ENCODE measurements at places on chromosomes 3 and 15.

DNA sequence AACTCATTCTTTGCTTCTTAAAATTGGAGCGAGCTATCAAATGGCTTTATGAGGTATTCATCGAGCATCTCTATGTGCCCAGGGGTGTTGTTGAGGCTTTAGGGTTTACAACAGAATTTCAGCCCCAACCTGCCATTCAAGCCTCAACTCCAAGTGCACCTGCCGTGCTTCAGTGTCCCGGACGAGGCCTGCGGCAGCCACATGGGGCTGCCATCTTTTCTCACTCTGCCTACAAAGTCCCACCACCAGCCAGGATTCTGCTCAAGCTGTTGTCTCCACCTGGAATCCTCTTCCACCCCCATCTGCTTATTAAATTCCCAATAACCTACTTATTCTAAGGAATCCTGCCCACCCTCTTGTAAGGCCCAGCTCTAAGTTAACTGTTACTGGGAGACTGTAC is 242.4 kb downstream of the OPA1 start:
- no peak for DNase-seq

- DNase-seq, result no peak
These were observed 135.6 kb downstream of the RBMS3 start for GRCh38 chr3:29416514-29416913.

DNA sequence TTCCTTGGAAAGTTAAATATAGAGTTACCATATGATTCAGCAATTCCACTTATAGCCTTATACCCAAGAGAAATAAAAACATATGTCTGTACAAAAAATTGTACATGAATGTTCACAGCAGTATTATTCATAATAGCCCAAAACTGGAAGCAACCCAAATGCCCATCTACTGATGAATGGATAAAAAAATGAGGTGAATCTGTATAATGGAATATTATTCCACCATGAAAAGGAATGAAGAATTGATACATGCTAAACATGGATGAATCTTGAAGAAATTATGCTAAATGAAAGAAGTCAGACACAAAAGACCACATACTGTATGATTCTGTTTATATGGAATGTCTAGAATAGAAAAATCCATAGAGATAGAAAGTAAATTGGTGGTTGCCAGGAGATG is 61.4 kb downstream of the TTC23 start:
- DNase-seq, result no peak

DNA sequence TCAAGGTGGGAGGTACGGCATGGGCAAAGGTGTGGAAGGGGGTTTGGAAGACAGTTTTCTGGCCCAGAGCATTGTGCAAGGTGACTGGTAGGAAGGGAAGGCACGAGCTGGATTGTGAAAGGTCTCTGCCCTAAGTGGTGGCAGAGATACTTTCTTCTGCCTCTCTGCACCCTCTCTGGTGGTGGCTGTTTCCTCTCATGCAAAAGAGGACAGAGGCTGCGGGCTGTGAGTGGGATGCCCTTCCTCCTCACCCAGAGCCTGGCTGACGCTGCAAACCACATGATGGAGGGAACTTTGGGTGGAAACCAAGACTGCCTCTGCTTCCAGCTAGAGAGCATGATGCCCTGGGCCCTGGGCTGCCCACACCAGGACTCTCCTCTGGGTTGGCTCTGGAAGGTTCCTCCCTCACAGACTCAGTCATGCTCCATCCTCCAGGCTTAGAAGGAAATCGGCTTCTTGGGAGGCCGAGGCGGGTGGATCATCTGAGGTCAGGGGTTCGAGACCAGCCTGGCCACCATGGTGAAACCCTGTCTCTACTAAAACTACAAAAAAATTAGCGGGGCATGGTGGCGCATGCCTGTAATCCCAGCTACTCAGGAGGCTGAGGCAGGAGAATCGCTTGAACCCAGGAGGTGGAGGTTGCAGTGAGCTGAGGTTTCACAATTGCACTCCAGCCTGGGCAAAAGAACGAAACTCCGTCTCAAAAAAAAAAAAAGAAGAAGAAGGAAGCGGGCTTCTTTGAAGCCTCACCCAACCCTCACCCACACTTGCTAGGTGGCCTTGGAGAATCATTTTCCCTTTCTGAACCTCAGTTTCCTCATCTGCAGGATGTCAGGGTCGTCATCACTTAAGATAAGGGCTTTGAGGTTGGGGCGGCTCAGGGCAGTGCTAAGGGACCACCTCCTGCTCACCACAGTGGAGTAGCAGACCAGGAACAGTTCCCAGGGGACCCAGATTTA is 8.3 kb downstream of the PSTPIP1 start:
- peak; percentile 84 for DNase-seq

GRCh38 chr3:161393803-161394202 is 22.5 kb upstream of the SPTSSB start:
- no peak for DNase-seq

DNA sequence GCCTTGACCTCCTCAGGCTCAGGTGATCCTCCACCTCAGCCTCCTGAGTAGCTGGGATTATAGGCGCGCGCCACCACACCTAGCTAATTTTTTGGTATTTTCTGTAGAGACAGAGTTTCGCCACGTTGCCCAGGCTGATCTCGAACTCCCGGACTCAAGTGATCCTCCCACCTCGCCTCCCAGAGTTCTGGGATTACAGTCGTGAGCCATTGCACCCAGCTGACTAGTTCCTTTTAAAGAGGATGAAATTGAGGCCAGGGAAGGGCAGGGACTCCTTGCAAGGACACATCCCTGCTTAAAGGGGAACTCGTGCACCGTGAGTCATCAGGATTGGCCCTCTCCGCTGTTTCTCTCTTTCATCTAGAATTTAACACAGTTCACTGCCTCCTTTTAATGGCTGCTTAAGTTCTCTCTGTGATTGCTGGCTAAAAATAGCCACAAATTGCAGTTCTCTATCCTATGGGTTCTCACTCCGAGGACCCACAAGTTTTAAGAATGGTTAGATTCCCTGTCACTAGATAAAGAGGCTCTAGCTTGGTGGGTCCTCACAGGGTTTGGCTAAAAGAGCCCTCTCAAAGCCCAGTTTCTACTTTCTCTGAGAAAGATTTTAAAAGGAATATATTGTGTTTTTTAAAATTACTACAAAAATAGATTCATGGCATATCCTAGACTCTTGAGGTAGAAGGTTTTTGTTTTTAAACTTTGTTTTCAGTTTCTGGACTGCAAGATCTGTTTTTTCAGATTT is 1.4 kb downstream of the CRTAP start:
- DNase-seq, result no peak

All from activated naive CD4-positive, alpha-beta T cell treated with anti-CD3 and anti-CD28 coated beads, Interleukin-2, amount 10 ng/mL, durations not matched to agents 7 days and 5 days (primary cell).